ENCODE measurements at places on chromosomes 16 and 17.

DNA sequence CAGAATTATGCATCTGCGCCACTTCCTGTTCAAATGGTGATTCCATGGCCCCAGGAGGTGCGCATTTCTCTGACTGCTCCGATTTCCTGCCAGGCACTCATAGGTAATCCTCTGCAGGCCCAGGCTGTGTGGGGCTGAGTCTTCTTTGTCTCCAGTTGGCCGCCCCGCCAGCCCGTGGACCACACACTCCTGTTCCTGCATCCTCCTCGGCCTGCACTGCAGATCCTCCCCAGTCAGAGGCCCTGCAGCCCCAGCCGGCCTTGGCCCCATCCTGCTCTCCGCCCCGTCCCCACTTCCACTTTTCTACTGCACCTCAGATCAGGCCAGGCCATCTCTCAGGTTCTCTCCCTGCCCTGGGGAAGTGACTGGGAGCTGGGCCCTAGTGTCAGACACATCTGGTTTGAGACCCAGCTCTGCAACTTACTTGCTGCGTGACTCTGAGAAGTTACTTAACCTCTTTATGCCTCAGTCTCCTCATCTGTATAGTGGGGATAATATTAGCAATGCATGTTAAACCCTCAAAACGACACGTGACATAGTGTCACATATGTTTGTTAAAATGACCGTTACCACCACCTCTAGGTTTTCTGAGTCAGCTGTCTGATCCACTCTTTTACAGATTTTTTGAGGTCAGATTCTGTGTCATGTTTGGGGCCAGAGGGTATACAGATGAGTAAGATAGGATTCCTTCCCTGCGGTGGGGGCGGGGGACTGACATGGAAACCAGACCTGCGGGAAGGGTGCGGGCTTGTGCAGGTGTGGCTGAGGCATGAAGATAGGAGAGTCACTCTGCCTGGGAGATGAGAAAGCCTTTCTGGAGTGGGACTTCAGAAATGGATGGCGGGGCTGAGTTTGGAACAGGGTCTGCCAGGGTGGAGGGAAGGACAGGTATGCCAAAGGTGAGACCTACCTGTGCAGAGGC lies 12.8 kb downstream of the RAB11FIP4 start:
- no peak for DNase-seq

DNA sequence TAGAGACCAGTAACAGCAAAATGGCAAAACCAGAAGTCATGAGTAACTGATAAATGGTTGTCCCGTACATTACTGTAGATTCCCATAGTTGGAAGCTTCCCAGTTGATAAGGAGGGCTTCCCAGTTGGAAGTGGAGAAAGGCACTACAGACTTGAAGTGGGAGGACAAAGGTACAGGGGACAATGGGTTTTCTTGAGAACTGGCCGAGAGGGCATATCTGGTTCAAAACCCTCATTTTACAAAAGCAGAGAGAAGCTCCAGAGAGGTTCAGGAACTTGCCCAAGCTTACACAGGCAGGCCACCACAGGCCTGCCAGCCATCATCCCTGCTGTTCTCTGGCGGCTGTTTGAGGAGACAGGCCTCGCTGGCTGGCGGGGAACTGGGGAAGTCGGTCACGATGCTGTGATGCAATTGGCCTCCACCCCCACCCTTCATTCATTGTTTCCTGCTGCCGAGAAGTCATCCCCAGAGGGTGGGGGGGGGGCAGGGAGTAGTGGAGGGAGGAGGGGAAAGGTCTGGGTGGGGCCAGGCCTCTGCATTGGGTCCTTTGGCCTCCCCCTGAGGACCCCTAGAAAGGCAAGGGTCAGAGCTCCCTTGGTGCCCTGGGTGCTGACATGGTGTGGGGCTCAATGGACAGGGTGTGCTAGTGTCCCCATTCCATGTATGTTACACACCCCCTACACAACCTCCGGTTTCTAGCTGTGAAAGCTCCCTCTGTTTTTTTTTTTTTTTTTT lies 3.0 kb downstream of the UBALD2 start:
- no peak for DNase-seq

- DNase-seq: no peak
These were observed 126.8 kb downstream of the ZFHX3 start for GRCh38 chr16:72921106-72921505.

- no peak for DNase-seq
These were observed 23.0 kb downstream of the HBQ1 start for GRCh38 chr16:203246-203645.

DNA sequence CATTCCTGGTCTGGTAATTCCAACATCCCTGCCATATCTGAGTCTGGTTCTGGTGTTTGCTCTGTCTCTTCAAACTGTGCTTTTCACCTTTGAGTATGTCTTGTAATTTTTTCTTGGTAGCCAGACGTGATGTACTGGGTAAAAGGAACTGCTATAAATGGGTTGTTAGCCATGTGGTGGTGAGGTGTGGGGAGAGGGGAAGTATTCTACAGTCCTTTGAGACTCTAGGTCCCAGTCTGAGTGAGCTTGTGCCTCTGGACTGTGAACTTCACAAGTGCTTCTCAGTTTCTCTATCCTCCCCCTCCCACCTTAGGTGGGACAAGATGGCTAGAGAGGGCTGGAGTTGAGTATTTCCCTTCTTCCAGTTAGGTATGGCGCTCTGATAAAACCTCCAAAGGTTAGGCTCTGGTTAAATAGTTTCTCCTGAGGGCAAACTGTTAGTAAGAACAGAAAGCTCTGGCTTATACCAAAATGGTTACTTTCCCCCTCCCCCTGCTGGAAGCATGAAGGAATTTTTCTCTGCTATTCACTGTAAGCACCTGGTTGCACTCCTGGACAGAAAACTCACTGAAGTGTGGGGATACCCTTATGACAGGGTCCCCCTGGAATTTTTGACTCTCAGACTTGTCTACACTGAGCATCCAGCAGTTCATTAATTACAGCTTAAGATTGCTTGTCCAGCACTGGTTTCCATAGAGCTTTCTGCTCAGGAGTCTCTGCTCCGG lies 87.8 kb downstream of the MARCHF10 start:
- DNase-seq: no peak

DNA sequence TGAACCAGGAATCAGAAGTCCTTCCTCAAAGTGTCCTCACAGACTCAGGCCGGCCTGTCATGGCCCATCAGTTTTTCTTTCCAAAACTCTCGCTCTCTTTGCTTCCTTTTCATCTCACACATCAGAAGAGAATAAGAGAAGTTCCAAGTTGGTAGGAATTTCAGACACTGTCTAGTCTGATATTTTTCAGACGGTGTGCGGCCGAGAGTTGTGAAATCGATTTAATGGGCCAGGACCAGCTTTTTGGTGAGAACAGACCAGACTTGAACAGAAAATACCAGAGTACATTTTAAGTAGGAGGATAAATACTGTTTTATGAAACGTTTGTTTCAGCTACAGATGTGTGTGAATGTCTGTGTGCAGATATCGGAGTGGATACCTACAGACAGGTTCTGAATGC lies 24.8 kb upstream of the RCVRN start:
- no peak for DNase-seq

Data from NCI-H2029 (cell line).